ENCODE measurements at places on chromosomes 1 and 21. TPM values are rescaled to one million over a fixed set of nuclear protein-coding genes. Genes with fewer than 3 reads are reported as not detected.

KCNK2 gene
- 16.2 TPM for polyA plus RNA-seq

HTR1D gene
- polyA plus RNA-seq, result 0.39 TPM

MAP3K7CL gene
- 2.3 TPM for polyA plus RNA-seq

TNFRSF4 gene
- not detected for polyA plus RNA-seq

BSND gene
- not detected for polyA plus RNA-seq

TMCC2 gene
- polyA plus RNA-seq, result 5.3 TPM

FCRL1 gene
- not detected for polyA plus RNA-seq

KIRREL1 gene
- polyA plus RNA-seq, result 47.8 TPM

FAM76A gene
- 2.9 TPM for polyA plus RNA-seq

CNIH3 gene
- polyA plus RNA-seq, result 18.8 TPM
